ENCODE measurements at places on chromosomes 6 and 20.

- DNase-seq: no peak
Observed at GRCh38 chr6:25450469-25451198, 171.5 kb downstream of the CARMIL1 start.

- DNase-seq: no peak
Observed at GRCh38 chr6:127968394-127968793, 67.5 kb upstream of the THEMIS start.

DNA sequence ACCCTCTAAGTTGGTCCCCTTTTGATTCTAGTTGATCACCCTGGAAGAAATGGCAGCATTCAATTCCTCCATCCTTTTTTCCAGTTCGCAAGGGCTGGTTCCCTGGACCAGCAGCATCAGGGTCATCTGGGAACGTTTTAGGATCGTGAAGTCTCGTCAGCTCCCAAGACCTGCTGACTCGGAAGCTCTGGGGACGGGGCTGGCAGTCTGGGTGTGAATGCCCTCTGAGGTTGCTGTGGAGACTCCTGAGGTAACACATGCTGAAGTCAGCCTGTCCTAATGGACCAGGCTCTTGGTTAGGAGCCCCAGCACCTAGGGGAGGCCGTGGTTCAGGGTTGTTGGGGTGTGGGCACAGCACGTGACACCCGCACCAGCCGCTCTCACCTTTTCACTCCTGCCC lies 164.1 kb downstream of the SYNDIG1 start:
- no peak for DNase-seq

GRCh38 chr6:97077380-97077779 lies 152.9 kb downstream of the KLHL32 start:
- DNase-seq: no peak

DNA sequence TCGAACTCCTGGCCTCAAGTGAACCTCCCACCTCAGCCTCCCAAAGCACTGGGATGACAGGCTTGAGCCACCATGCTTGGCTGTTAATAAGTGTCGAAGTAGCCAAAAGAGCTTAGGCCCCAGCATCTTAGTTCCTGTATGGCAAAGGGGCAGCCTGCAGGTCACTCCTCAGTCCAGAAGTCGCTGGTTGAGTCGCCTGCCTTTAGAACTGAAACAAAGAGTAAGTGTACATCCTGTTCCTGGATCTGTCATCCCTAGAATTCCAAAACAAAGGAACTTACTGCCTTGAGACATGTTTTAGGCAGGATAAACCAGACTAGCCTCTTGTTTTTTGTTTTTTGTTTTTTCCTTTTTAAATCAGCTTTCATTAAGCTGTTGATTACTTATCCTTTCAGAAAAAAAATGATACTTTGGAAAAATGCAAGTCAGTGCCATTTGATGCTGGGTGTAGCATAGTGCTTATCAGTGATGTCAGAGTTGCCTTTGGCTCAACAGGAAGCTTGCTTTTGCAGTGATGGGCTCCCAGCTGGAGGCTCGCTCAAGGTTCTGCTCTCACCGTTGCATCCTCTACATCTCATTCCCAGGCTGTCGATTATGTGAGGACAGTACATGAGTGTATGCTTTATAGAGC lies 9.0 kb downstream of the ACTR5 start:
- no peak for DNase-seq

DNA sequence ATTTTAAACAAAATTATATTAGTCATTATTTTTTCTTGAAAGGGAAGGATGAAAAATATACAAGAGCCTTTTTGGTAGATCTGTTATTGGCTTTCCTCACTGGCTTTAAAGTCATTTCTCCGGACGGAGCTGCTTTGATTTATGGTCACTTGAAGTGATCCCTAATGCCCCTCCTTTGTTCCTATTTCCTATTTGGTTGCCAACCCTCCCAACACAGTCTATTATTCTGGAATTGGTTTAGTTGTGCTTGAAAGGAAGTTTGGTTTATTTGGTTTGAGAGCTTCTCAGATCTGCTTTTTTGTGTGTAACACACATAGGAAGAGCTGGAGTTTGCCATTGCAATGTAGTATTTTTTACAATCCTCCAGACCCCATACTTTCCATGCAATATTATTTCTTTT lies 347.9 kb downstream of the RFPL4B start:
- no peak for DNase-seq

- DNase-seq: no peak
Observed at GRCh38 chr6:52167267-52167666, 18.9 kb upstream of the IL17A start.

- no peak for DNase-seq
Observed at GRCh38 chr6:128857806-128858205, 25.1 kb upstream of the LAMA2 start.

DNA sequence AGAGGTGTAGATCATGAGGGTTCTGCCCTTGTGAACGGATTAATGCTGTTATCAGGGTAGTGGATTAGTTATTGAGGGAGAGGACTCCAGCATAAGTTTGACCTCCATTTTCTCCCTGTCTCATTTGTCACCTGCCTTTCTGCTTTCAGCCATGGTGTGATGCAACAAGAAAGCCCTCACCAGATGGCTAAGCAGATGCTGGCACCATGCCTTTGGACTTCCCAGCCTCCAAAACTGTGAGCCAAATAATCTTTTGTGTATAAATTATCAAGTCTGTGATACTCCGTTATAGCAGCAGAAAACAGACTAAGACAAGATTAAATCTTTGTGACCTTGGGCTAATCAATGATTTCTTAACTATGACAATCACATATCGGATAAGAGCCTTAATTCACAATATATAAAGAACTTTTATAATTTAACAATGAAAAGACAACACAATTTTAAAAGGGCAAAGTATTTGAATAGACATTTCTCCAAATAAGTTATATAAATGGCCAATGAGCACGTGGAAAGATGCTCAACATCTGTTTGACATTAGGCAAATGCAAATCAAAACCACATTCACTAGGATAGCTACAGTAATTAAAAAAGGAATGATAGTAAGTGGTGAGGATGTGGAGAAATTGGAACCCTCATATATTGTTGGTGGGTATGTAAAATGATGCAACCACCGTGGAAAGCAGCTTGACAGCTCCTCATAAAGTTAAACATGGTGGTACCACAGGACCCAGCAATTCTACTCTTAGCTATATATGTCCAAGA lies 45.3 kb upstream of the IFNGR1 start:
- no peak for DNase-seq

- DNase-seq: no peak
Observed at GRCh38 chr6:82144852-82145340, 102.6 kb downstream of the IBTK start.

DNA sequence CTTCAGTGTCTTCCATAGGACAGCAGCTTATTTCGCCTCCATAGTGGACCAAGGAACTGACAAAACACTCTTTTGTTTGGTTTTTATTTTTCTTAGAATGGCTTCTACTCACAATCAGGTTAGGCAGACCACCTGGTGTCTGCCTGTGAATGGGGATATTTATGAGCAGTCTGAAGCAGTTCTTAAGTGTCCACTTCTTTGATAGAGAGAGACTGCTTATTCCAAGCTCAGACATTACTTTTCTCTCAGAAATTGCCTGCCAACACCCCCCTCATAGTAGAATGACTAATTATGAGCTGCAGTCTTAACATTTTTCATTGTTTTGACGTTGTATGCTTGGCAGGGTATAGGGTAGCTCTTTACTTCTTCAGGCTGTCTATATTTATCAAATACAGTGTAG lies 174.7 kb downstream of the ZFAND3 start:
- DNase-seq: no peak

GRCh38 chr6:80544976-80545722 lies 438.7 kb downstream of the BCKDHB start:
- DNase-seq: no peak

DNA sequence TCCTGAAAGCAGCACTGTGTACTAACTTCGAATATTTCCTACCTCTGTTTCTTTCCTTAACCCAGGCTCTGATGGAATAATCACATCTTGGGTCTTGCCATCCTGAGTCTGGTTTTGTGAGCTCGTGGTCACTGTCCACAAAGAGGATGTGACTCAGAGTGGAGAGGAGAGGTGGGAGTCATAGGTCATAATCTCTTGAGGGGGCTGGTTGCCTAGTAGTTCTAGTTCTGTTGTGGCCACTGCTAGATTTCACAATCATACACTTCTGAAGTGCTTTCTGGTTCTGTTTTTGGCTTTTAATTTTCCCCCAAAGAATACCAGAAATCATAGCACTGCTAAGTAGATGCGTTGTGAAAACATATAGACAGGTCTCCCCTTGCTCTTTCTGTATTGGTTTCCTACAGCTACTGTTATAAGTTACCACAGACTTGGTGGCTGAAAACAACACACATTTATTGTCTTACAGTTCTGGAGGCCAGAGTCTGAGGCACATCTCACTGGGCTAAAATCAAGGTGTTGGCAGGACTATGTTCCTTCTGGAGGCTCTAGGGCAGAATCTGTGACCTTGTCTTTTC lies 102.8 kb downstream of the NRSN1 start:
- no peak for DNase-seq

- DNase-seq: peak; percentile 47
Observed at GRCh38 chr20:16574656-16575355, 1.6 kb upstream of the KIF16B start.

- DNase-seq: no peak
Observed at GRCh38 chr20:38241201-38241600, 19.3 kb downstream of the KIAA1755 start.

DNA sequence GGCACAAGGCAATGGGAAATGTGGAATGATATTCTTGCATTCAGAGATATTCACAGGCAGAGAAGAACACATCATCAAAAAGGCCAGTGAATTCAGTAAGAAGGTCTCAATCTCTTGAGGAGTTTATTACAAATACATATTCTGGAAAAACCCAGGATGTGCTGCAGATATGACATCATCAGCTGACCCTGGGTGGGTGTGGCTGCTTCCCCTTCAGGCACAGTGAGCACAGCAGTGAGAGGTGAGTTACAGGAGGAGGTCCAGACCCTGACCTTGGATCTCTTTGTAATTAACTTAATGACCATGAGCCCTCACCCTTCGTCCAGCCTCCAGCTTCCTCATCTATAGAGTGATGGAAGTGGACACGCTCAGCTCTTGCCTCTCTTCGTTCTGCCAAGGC lies 147.5 kb upstream of the SYNDIG1 start:
- DNase-seq: no peak

- DNase-seq: peak; percentile 70
Observed at GRCh38 chr6:149863698-149864577, at the start of gene LRP11. LRP11 (minus strand) TSS chr6:149864359; CDS start chr6:149864020, 339 bp downstream.

- DNase-seq: no peak
Observed at GRCh38 chr6:134599079-134599478, 281.2 kb upstream of the SGK1 start.

DNA sequence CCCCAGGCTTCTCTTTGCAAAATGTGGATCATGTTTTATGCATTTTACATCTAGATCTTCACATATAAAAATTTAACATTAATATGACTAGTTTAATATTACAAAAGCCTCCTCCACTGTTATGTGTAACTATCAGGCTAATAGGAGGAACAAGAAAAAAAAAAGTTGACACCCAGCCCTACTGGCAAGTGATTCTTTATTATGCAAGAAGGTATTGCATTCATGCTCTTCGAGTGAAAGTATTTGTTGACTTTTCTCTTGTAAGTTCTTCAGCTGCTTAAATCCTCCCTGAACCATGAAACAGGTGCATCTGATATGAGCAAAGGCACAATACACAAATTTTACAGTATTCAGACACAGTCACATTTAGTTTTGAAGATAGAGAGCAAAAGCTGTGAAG lies 716 bp upstream of the HLA-DQB2 start:
- DNase-seq: no peak

- no peak for DNase-seq
Observed at GRCh38 chr6:57021086-57021720, 25.3 kb upstream of the KIAA1586 start.

- DNase-seq: no peak
Observed at GRCh38 chr6:119240257-119241110, 109.1 kb downstream of the MAN1A1 start.

GRCh38 chr6:35724059-35724458 lies 12.8 kb upstream of the ARMC12 start:
- no peak for DNase-seq

- no peak for DNase-seq
Observed at GRCh38 chr6:42125231-42125630, 17.2 kb downstream of the C6orf132 start.

GRCh38 chr20:38812709-38813573 lies 7.4 kb downstream of the PPP1R16B start:
- no peak for DNase-seq

GRCh38 chr20:34578521-34578920 lies 20.0 kb downstream of the MAP1LC3A start:
- DNase-seq: no peak

DNA sequence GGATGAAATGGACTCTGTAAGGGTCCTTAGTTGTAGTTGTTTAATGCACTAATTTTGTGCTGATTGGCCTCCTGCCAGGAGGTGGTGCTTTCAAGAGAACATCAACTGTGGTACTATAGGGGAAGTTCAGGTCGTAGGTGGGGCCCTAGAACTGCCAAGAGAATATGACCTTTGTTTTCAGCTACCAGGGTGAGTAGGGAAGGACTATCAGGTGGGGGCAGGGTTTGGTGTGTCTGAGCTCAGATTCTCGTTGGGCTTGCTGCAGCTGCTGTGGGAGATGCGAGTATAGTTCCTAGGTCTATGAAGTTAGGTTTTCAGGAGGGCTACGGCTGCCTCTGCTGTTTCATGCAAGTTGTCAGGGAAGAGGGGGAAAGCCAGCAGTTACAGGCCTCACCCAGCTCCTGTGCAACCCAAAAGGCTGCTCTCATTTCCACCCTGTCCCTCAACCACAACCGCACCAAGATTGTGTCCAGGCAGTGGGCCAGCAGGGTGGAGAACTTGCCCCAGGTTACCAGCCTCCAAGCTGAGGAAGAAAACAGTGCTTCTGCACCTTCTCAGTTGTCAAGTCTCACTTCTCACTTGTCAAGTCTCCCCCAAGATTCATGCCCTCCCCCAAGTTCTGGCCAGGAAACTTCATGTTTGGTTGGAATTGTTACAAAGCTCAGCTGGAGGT lies 626.5 kb upstream of the MAP3K7 start:
- DNase-seq: no peak

DNA sequence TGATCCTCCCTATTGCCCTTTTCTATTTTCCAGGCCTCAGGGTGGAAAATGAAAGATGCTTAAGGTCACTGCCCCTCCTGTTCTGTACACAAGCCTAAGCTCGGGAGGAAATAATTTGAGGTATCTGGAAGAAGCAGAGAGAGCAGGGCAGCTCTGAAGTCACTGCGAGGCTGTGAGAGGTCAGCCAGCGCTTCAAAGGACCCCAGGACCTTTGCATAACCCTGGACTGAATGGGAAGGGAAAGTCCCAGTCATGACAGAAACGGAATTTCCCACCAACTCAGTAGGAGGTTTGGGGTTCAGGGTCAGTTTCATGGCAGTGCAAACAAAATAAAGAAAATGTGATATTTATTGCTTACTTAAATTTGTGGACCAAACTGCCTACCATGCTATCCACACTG lies 58.1 kb downstream of the LRFN2 start:
- no peak for DNase-seq

DNA sequence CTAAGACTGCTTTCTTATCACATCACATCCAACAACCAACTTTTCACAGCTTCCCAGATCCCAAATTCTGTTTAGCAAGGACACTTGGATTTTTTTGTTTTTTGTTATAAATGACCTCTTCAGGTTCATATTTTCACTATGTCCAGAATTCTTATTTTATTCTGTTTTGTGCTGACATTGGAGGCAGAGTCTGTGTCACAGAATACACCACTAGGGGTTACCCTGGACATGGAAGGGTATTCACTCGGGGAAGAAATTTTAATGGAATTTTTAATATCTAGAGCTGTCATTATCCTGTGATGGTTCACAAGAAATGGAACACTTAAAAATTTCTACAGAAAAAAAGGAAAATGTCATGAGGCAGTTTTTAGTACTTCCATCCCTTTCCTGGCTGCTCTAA lies 12.0 kb upstream of the SLC2A12 start:
- DNase-seq: no peak

Data from activated CD4-positive, alpha-beta T cell treated with anti-CD3 and anti-CD28 coated beads, Interleukin-2, amount 50 U/mL, for 24 hours (primary cell).